RPMI8226 (cell line): ENCODE measurements at places on chromosomes 5 and 9.

- no peak for DNase-seq
Measured at GRCh38 chr9:38357350-38358114, 35.0 kb upstream of the ALDH1B1 start.

- DNase-seq, result no peak
Measured at GRCh38 chr5:144711172-144711571, 540.5 kb downstream of the KCTD16 start.

DNA sequence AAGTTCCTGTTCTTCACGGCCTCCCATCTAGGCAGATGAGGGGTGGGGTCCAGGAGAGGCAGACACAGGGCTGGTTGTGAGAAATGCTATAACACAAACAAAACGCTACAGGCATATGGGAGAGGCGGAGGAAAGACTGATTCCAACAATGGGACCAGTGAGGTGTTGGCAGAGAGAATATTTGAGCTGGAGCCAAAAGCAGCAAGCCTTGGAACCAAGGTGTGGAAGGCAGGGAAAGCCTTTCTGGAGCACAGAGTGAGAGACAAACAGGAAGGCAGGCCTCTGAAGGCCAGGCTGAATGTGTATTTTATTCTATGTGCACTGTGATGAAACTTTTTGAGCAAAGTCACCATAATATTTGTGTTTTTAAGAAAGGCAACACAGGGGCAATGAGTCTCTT lies 2.9 kb downstream of the ATPSCKMT start:
- DNase-seq, result no peak

- peak; percentile 84 for DNase-seq
Measured at GRCh38 chr9:8660383-8660782, 860.8 kb upstream of the DMAC1 start.

- no peak for DNase-seq
Measured at GRCh38 chr9:104094534-104095015, 466 bp downstream of the SMC2 start.

- no peak for DNase-seq
Measured at GRCh38 chr9:110047232-110047954, 160.6 kb downstream of the C9orf152 start.

GRCh38 chr9:129665389-129665775 lies at the start of gene PRRX2:
Gene PRRX2 (plus strand): TSS chr9:129665647. CDS start chr9:129665868, 221 bp downstream.
- no peak for DNase-seq

DNA sequence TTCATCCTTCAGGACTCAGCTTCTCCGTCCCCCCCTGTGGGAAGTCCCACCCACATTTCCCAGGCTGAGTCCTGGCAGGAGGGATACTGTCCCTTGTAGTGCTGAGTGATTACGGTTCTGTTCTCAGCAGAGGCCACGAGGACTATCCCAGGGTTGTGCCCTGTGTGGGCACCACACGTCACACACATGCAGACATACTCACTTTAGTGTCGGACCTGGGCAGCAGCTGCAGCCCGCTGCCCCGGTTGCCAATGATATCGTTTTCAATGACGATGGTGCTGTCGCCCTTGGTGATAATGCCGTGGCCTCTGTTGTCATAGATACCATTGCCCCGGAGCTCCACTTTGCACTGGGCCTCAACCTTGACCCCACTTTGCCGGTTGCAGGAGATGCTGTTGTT lies 32.2 kb downstream of the POLR1E start:
- no peak for DNase-seq

GRCh38 chr9:117704024-117704575 lies at the start of gene TLR4:
Gene TLR4 (plus strand): TSS chr9:117704403. CDS start chr9:117704473, 70 bp downstream.
- peak; percentile 90 for DNase-seq

GRCh38 chr9:5445886-5446285 lies 4.5 kb upstream of the CD274 start:
- DNase-seq, result no peak

GRCh38 chr9:130537346-130538050 lies 41.9 kb upstream of the FUBP3 start:
- DNase-seq, result no peak

GRCh38 chr5:177066224-177066623 lies 20.5 kb upstream of the FGFR4 start:
- DNase-seq, result no peak

GRCh38 chr9:129273941-129274684 lies 96.1 kb upstream of the IER5L start:
- no peak for DNase-seq

DNA sequence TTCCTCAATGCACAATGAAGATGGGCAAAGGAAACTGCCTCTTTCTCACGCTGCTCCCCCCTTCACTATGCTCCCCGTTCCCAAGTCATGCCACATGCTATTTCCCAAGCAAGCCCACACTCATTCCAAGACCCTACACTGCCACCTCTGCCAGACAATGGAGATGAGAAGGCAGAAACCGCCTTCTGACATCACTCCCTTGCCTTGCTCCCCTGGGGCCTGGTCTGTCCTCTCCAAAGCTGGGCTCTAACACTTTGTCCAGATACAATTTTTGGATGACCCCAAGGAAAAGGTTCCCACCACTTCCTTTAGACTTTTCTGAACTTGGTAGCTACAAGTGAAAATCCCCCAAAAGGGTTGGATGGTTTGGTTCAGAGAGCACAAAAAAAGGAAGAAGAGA lies 7.2 kb upstream of the ADRA1B start:
- no peak for DNase-seq

- no peak for DNase-seq
Measured at GRCh38 chr9:114096041-114096511, 3.0 kb downstream of the KIF12 start.

GRCh38 chr5:71830681-71831539 lies 111.8 kb downstream of the CARTPT start:
- no peak for DNase-seq
